ENCODE measurements at places on chromosomes 1 and 21. TPM values are rescaled to one million over a fixed set of nuclear protein-coding genes. Genes with fewer than 3 reads are reported as not detected.

The GRHL3 gene
- total RNA-seq, result not detected

The SPRR5 gene
- not detected for total RNA-seq

The INKA2 gene
- 5.0 TPM for total RNA-seq

The ARHGAP29 gene
- total RNA-seq, result 333 TPM

The SPATA45 gene
- total RNA-seq, result not detected

The PTPRF gene
- total RNA-seq, result 139 TPM

The POGK gene
- 45.8 TPM for total RNA-seq

The LCE3E gene
- not detected for total RNA-seq

The ROR1 gene
- 0.53 TPM for total RNA-seq

The OPRD1 gene
- not detected for total RNA-seq

The GBP4 gene
- total RNA-seq, result 3.6 TPM

The UBL4B gene
- total RNA-seq, result not detected

The LEMD1 gene
- not detected for total RNA-seq

The NIBAN1 gene
- total RNA-seq, result 12.2 TPM

The CROCC gene
- total RNA-seq, result 21.9 TPM

The CA14 gene
- total RNA-seq, result not detected

The CDC42BPA gene
- 129 TPM for total RNA-seq

The KIF21B gene
- 2.7 TPM for total RNA-seq

The CD1E gene
- not detected for total RNA-seq

The FCGR3A gene
- total RNA-seq, result not detected

All from thoracic aorta endothelial cell (primary cell).